ENCODE measurements at places on chromosomes 4 and X. TPM values are rescaled to one million over a fixed set of nuclear protein-coding genes. Genes with fewer than 3 reads are reported as not detected.

The RPA4 gene
- 0.41 TPM for total RNA-seq

The ASB5 gene
- not detected for total RNA-seq

The EREG gene
- not detected for total RNA-seq

The CACNA1F gene
- total RNA-seq: 1.3 TPM

The CXorf49 gene
- total RNA-seq: not detected

The ZNF630 gene
- total RNA-seq: 4.9 TPM

The TMEM271 gene
- not detected for total RNA-seq

The TET2 gene
- total RNA-seq: 20.2 TPM

DNA sequence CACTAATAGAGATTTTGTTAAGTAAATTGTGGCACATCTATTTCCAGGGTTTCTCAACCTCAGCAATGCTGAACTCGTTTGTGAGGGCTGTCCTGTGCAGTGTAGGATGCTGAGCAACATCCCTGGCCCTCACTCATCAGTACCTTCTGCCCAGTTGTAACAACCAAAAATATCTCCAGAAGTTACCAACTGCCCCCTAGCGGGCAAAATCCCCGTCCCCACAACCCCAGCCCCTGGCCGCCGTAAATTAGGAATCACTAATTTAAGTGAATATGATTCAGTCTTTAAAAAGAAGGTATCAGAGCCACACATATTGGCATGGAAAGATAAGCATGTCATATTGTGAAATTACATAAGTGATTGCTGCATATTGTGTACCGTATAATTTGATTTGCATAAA is 123.4 kb downstream of the ASB9 start:
- H3K36me3 ChIP-seq: no peaks in the 10 kb centered on the region
- H3K27ac ChIP-seq: no peak overlapping the region
- H3K27me3 ChIP-seq: no peaks in the 10 kb centered on the region

DNA sequence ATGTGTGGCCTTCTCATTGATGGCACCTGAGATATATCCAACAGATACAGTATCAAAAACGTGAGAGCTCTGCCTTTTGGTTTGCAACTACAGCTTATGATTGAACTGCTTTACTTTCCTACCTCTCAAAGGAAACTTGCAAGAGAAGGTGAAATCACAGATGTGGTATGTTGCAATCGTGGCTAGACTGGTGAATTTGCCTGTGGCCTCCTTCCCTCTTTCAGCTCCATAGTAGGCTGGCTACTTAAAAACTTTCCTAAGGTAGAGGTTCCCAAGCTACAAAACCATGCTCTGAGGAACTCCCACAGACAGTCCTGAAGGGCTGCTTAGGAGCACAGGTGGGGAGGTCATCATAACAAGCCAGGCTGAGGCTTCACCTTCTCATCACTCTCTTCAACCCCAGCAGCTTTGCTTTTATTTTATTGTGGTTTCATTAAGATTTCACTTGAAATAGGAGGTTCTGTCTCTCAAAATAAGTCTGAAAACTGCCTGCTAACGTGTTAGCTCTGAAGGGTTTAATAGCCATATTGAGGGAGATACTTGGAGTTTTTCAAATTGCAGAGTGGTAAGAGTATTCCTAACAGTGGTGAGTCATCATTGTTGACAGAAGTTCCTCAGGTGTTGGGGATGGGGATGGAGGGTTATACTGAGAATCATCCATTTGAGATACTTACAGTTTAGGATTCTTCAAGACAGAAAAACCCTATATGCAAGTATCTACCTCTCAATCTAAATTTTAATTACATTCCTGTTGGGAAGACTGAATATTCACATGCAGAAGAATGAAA is 93.5 kb upstream of the UCP1 start:
- no peaks in the 10 kb centered on the region for H3K4me1 ChIP-seq
- no peak overlapping the region for H3K4me3 ChIP-seq
- H3K27ac ChIP-seq: no peak overlapping the region
- DNase-seq: no peak
- H3K27me3 ChIP-seq: no peaks in the 10 kb centered on the region
- H3K36me3 ChIP-seq: no peaks in the 10 kb centered on the region

DNA sequence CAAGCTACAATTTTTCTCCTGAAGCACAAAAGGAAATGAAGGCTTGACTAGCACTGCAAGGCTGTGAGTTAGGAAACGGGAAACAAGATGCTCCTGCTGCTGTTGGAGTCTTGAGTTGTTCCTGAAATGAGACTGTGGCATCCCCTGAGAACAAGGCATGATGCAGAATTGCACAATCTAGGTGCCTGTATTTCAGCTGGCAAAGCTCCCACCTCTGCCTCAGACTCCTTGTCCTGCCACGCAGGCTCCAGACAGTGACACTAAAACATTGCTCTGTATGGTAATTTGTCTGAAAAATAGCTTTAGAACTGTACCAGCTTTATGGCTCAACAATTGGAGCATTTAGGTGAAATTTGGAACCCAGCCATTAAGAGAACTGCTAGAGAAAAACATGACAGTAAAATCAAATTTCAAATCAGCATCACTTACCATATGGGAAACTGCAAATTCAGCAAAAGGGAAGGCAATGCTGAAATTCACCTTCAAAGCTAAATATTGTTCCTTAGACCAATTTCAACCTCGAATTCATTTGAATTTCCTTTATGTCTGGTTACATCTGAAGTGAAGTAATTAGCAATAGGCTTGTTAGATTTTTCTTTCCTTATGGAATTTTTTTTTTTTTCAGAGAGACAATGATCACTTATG is 103.4 kb downstream of the MFAP3L start:
- no peaks in the 10 kb centered on the region for H3K27me3 ChIP-seq
- no peak overlapping the region for H3K4me3 ChIP-seq
- DNase-seq: no peak
- H3K27ac ChIP-seq: no peak overlapping the region
- H3K36me3 ChIP-seq: no peaks in the 10 kb centered on the region
- no peaks in the 10 kb centered on the region for H3K4me1 ChIP-seq

GRCh38 chr4:18071894-18072293 is 50.3 kb upstream of the LCORL start:
- DNase-seq: no peak
- H3K4me1 ChIP-seq: no peaks in the 10 kb centered on the region
- H3K4me3 ChIP-seq: no peak overlapping the region
- no peak overlapping the region for H3K27ac ChIP-seq

DNA sequence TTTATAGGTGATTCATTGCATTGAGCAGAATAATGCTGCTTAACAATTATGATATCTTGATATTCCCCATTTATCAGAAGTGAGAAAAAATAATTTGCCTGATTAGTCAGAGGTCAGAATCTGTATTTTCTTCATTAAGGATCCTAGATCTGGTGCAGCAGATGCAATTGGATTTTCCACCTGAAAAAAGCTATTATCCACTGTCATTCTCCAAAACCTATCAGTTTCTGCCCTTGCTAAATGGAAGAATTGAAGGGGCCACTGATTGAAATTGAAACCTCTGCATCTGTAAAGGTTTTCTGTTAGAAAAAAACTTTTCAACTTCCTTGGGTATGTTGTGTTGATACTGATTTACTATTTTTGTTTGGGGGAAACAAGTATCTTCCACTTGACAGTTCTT is 636.0 kb upstream of the NDST4 start:
- H3K27ac ChIP-seq: no peak overlapping the region
- DNase-seq: no peak

DNA sequence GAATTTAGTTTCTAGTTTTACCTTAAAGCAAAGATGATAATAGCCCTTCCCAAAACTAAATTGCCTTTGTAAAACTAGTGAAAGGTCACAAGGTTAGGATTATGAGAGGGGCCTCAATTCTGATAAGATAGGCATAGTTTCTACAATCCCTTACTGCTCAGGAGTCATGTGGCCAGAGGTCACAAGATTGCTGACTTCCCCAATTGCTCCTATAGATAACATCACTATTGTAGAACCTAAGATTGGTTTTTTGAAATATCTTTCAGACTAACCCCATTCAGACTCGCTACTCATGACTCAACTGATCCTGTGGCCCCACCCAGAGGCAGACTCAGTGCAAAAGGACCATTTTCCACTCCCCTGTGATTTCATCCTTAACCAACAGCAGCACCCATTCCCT is 70.3 kb downstream of the SCD5 start:
- H3K27ac ChIP-seq: no peak overlapping the region
- DNase-seq: no peak
- no peak overlapping the region for H3K4me3 ChIP-seq
- no peaks in the 10 kb centered on the region for H3K27me3 ChIP-seq
- no peaks in the 10 kb centered on the region for H3K36me3 ChIP-seq

DNA sequence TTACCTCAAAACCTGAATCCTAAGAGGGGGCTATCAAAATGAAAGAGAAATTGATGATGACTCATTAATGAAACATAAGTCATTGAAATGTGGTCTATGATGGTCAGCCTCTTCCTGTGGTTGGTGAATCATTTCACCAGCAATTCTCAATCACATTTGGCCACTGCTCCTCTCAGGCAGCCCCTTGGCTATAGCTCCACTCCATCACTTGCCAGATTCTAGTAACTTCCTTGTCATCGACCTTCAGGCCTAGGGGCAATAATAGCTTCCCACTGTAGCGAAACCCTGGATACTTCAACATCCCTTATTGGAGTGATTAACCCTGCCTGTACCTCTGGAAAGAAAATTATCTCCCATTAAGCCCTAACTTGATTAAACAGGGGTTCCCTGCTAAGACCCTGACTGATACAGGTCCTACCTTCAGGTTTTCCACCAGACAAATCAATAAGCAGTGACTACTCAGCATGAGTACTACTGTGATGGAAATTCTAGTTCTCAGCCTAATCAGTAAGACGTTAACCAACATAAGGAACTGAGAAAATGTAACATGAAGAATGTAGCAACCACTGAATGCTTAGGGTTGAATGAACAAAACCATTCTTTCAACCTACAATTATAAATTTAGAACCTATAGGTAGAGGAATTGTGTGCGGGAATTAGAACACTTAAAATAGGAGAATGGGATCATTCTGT is 30.4 kb downstream of the ADH7 start:
- H3K27ac ChIP-seq: no peak overlapping the region
- H3K36me3 ChIP-seq: no peaks in the 10 kb centered on the region
- H3K4me3 ChIP-seq: no peak overlapping the region
- DNase-seq: no peak
- no peaks in the 10 kb centered on the region for H3K27me3 ChIP-seq

GRCh38 chrX:41351923-41352322 is 18.0 kb downstream of the DDX3X start:
- peaks cover 17% of the 10 kb centered on the region for H3K36me3 ChIP-seq
- no peak overlapping the region for H3K4me3 ChIP-seq
- DNase-seq: no peak
- no peaks in the 10 kb centered on the region for H3K27me3 ChIP-seq
- no peak overlapping the region for H3K27ac ChIP-seq

GRCh38 chrX:42615161-42615563 is 162.8 kb downstream of the PPP1R2C start:
- H3K27me3 ChIP-seq: no peaks in the 10 kb centered on the region
- H3K4me3 ChIP-seq: no peak overlapping the region
- no peak overlapping the region for H3K27ac ChIP-seq
- no peak for DNase-seq
- H3K36me3 ChIP-seq: no peaks in the 10 kb centered on the region

- no peak overlapping the region for H3K27ac ChIP-seq
- H3K27me3 ChIP-seq: no peaks in the 10 kb centered on the region
- no peaks in the 10 kb centered on the region for H3K4me1 ChIP-seq
Measured at GRCh38 chrX:139156356-139156755, 374.2 kb upstream of the F9 start.

DNA sequence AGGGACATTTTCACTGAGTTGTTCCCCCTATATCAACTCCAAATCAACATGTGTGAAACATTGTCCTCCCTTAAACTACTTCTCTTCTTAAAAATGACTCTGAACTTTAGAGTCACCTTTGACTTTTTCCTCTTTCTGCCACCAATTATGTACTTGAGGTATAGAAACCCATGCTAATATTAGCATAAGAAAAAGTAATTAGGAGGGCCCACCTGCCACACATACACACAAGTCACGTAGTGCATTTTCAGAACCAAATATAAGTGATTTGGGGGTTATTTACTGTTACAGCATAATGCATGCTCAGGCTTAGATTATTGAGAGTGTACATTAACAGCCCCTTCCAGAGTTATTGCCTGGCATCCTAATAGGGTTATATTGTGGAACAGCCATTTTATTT is 432.7 kb downstream of the ZIC3 start:
- DNase-seq: no peak
- H3K4me3 ChIP-seq: no peak overlapping the region
- no peaks in the 10 kb centered on the region for H3K4me1 ChIP-seq
- H3K27ac ChIP-seq: no peak overlapping the region

GRCh38 chr4:35539404-35540055 is 704.8 kb downstream of the ARAP2 start:
- no peak overlapping the region for H3K4me3 ChIP-seq
- H3K4me1 ChIP-seq: no peaks in the 10 kb centered on the region
- H3K27ac ChIP-seq: no peak overlapping the region
- no peaks in the 10 kb centered on the region for H3K36me3 ChIP-seq
- DNase-seq: no peak

DNA sequence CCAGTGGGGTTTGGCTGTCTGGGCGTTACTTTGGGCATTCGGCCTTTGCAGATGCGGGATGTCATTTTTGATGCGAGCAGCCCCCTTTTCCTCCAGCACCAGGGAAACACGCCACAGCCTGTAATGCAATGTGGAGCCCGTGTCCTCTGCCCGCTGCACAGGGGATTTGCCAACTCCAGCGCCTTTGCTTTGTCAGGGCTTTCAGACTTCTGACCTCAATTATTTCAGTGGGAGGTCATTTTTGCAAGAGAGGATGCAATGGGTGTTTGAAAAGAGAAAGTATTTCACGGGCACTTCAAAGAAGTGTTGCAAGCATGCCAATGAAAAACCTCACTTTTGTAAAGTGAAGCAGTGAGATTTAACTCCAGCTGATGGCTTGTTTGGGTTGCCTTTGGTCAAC is 11.5 kb downstream of the CLCN4 start:
- no peaks in the 10 kb centered on the region for H3K36me3 ChIP-seq
- no peaks in the 10 kb centered on the region for H3K27me3 ChIP-seq
- no peak overlapping the region for H3K27ac ChIP-seq
- no peaks in the 10 kb centered on the region for H3K4me1 ChIP-seq
- H3K4me3 ChIP-seq: no peak overlapping the region
- DNase-seq: no peak

- no peak overlapping the region for H3K4me3 ChIP-seq
- H3K27me3 ChIP-seq: no peaks in the 10 kb centered on the region
- no peak overlapping the region for H3K27ac ChIP-seq
- H3K36me3 ChIP-seq: no peaks in the 10 kb centered on the region
- no peaks in the 10 kb centered on the region for H3K4me1 ChIP-seq
- no peak for DNase-seq
Measured at GRCh38 chr4:18957716-18958115, 936.2 kb upstream of the LCORL start.

- H3K4me3 ChIP-seq: no peak overlapping the region
- H3K27ac ChIP-seq: no peak overlapping the region
- H3K27me3 ChIP-seq: no peaks in the 10 kb centered on the region
- DNase-seq: no peak
- H3K36me3 ChIP-seq: no peaks in the 10 kb centered on the region
- no peaks in the 10 kb centered on the region for H3K4me1 ChIP-seq
Measured at GRCh38 chr4:125750828-125751466, 436.2 kb downstream of the FAT4 start.

GRCh38 chr4:8392591-8393190 is 47.8 kb downstream of the ACOX3 start:
- no peaks in the 10 kb centered on the region for H3K4me1 ChIP-seq
- H3K27ac ChIP-seq: no peak overlapping the region
- H3K27me3 ChIP-seq: no peaks in the 10 kb centered on the region
